ENCODE measurements at places on chromosomes 11 and 22. TPM values are rescaled to one million over a fixed set of nuclear protein-coding genes. Genes with fewer than 3 reads are reported as not detected.
A peak's percentile ranks its signal among the peaks of the same experiment; 100 is the strongest.

DNA sequence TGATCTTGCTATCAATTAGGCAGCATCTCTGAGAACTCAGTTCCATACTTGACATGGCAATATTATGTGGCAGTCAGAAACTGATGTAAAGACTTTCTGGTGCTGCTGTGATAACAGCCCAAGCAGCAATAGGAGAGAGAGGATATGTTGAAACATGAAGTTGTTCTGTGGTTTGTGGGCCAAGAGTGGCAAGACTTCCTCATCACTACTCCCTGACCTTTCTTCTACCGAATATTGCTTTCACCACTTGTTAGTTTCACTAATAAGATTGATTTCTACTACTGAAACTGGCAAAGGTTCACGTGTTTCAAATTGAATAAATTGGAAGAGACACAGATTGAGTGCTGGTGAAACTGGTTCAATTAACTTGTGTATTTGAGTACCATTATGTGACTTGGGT, 852.6 kb upstream of the RAG2 start:
- DNase-seq: no peak

DNA sequence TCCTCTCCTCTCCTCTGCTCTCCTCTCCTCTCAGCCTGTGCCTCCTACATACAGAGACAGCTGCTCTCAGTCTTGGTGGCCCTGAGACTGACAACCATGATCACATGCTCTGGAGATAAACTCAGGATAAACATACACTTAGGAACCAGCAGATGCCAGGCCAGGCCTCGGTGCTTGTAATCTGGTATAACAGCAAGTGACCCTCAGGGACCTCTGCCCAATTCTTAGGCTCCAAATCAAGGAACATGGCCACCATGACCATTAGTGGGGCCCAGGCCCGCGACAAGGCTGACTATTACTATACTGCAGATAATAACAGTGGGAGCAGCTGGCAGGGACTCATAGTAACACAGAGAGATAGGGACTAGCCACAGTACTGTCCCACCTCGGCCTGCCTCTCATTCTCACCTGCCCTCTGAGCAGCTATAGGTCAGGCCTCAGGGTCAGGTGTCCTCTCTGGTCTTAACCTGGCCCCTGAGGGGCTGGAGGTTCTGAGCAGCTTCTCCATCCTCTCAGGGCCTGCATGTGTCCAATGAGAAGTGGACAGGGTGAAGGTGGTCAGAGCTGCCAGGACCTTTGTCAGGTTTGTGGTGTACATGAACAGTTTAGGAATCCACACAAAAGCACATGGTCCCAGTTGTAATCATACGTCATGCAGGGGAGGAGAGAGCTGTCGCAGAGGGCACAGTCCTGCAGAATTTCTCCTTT, 106.1 kb downstream of the GGTLC2 start:
- DNase-seq: no peak

The BIK gene
- 4.5 TPM for total RNA-seq

DNA sequence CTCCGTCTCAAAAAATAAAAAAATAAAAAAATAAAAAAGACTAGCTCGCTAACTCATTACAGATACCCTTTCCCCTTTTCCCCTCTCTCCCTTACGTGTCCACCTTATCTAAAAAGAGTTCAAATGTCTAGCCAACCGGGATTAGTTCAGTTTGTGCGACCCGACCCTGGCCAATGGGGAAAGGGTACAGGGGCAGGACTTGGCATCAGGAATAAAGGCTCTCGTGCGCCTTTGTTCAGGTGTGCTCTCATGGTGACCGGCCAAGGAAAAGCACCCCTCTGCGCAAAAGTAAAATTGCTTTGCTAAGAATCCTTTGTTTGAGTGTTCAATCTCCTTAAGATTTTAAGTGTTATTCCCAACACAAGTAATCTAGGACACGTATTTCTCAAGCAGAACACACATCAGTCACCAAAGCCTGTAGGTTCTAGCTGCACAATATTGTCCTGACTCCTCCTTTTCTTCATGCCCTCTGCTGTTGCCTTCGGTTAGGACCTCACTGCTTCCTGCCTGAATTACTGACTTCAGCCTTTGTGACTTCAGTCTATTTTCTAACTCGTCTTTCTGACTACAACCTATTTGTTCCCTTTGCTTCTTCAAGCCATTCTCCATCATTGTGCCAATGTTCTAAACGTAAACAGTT, 20.7 kb upstream of the CECR2 start:
- no peak for DNase-seq

DNA sequence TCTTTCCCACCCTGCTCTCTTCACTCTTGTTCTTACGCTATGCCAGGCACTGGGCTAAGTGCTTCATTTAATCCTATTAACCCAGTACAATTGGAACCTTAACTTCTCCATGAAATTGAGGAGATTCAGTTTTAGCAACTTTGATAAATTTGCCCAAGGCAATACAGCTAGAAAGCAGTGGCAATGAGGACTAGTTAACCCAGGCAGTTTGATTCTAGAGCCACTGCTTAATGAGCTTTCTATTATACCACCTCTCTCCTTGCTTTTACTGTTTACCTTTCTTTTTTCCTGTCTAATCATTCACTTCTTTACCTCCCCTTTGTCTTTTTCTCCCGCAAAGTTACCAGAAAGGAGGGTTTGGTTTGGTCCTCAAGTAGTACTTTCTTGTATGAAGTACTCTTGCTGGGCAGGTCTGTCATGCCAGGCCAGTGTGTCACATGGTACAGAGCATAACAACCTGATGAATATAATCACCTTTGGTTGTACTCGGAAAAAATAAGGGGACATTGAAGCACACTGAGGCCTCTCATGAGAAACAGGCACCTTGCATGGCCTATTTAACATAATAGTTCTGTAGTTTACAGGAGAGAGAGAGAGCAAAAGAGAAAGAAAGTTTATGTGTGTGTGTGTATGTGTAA, 70.6 kb downstream of the PDHX start:
- DNase-seq: no peak

The PAFAH1B2 gene
- 61.5 TPM for total RNA-seq

- no peak for DNase-seq
Measured at GRCh38 chr22:43343670-43344519, 723 bp upstream of the SCUBE1 start.

DNA sequence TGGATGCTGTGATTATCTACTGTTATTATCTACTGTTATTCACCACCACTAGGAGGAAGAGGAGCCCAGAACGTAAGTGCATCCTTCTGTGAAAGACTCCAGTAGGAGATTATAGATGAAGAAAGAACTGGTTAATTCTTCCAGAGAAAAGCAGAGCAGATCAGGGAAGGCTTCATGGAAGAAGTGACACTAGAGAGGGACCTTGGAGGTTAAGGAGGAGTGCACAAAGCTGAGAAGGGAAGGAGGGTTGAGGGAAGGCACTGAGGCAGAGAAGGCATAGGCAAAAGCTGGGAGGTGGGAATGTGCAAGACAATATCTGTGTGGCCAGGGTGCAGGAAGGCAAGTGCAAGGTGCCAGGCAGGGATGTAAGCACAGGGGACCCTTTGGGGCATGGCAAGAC, 13.5 kb downstream of the CRYBB1 start:
- DNase-seq: no peak

- DNase-seq: no peak
Measured at GRCh38 chr22:49197505-49197904, 630.2 kb downstream of the BRD1 start.

DNA sequence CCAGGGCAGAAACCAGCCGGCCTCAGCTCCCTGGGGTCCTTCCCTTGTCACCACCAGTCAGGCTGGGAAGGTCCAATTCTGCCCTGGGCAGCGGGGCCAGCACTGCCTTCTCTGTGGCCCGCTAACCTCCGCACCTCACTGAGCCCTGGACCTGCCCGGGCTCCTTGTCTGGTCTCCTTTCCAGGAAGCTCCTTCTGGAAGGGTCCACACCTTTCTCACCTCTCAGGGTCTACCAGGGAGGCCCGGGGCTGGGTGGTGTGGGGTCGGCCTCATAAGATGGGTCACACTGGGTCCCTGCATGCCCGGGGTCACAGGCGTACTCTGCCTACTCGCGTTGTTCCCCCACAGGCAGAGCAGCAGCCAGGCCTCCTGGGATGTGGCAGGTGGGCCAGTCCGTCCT, 69.0 kb downstream of the WNT7B start:
- no peak for DNase-seq

The LRP4 gene
- total RNA-seq: not detected

GRCh38 chr11:67584205-67584880, 731 bp downstream of the GSTP1 start:
- peak; percentile 59 for DNase-seq

- no peak for DNase-seq
Measured at GRCh38 chr22:39087881-39088684, 9.0 kb upstream of the APOBEC3H start.

The PVALB gene
- not detected for total RNA-seq

DNA sequence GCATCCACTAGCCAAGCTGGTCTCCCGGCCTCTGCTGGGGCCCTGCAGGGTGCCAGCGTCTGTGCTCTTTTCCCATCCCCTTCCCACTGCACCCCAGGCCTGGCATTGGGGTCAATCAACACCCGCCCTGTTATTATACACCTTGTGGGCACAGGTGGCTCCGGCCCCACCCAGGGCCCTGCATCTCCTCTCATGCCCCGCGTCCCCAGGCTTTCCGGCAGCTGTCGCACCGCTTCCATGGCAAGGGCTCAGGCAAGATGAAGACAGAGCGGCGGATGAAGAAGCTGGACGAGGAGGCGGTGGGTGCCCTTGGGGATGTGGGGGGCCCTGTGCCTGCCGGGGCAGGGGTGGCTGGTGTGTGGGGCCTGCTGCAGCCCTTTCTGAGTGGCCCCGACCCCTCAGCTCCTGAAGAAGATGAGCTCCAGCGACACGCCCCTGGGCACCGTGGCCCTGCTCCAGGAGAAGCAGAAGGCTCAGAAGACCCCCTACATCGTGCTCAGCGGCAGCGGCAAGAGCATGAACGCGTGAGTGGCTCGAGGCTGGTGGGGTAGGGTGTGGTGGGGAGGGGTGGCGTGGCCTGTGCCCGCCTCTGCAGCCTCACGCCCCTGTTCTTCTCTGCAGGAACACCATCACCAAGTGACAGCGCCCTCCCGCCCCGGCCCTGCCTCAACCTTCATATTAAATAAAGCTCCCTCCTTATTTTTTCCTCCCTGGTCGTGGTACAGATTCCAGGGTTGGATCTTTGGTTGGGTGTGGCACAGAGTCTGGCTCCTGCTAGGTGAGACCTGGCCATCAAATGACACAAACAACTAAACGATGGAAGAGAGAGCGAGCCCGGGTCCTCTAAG, 17.1 kb downstream of the SART1 start:
- DNase-seq: no peak

GRCh38 chr22:19679522-19680101, 34.7 kb upstream of the SEPTIN5 start:
- DNase-seq: peak; percentile 45

- DNase-seq: no peak
Measured at GRCh38 chr11:104073950-104074705, 37.7 kb downstream of the DDI1 start.

The TRIM66 gene
- total RNA-seq: 24.2 TPM

DNA sequence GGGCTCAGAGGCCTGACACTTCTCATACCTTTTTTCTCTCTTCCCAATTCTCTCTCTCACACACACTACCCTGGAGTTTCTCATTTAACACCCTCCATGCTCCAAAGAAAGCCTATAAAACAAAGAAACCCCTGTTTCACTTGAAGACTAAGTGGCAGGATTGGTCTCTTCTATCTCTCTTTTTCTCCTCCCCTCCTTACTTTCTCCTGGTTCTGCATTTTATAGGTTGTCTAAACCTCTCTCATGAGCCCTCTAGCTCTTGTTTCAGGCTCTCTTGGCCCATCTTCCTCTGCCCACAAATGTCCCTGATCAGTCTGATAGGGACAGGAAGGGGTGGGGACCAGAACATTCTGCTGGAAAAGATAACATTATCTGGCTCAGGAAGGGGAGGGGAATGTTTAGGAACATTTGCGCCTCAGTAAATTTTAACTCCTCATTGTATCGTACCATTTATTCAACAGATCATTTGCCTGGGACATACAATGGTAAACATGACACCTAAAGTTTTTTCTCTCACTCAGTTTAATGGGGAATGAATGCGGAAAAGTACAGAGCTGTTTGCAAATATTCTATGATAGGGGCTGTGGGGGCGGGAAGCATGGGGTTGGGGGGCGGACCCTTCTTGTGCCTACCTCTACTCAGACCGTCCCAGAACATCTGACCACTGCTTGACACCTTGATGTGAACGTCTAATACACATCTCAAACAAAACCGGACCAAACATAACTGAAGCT, 10.8 kb downstream of the CRYBA4 start:
- no peak for DNase-seq

The POGLUT3 gene
- total RNA-seq: 9.9 TPM

DNA sequence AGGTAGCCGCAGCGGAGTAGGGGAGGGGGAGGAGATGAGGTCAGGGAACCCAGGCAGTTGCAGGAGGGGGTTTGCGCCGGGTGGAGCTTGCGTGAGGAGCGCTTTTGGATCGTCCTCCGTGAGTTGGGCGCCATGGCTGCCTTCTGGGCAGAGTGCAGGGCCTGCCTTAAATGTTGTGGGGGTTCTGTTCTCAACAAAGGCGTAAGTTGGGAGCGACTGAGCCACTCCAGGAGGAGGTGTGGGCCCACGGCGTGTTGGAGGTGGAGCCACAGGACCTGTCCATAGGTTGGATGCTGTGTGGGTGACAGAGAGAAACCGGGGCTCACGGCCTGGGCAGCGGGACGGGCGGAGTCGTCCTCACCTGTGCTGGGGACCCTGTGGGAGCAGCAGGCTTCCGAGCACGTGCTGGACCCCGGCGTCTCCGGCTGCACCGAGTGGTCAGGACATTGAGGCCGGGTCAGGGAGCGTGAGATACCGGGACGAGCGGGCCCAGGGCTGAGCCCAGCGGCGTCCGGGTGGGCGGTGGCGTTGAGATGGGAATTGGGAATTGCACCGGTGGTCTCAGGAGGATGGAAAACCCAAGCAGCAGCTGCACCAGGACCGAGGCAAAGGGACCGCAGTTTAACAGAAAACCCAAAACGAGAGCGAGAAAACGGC, 977 bp upstream of the PGGHG start:
- peak; percentile 73 for DNase-seq

The KCNK4 gene
- 0.34 TPM for total RNA-seq

The FXYD2 gene
- total RNA-seq: not detected

The TRIM49 gene
- total RNA-seq: not detected

- no peak for DNase-seq
Measured at GRCh38 chr11:98003606-98004371, 1017.0 kb upstream of the CNTN5 start.

GRCh38 chr22:24026733-24027132, 15.6 kb downstream of the CABIN1 start:
- DNase-seq: no peak

Data from activated CD4-positive, alpha-beta memory T cell treated with anti-CD3 and anti-CD28 coated beads for 36 hours (primary cell).